ENCODE measurements at places on chromosomes 5 and 9.

GRCh38 chr9:37988041-37988440, 81.0 kb downstream of the SHB start:
- no peak for DNase-seq

DNA sequence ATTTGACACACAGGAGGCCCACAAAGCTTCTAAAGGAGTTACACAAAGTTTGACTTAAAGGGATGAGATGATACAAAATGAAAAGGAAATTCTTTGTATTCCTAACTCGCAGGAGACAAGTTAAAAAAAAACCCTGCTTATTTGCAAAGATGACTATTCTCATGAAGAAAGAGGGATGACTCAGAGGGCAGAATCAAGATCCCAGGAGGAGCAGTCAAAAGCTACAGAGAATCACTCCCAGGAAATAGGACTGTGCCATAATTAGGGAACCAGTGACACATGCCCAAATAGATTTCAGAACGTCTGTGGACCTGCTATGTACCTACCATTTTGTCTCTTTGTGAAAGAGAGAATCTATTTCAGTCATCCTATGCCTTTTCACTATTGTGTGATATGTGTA, 103.5 kb upstream of the ARRDC3 start:
- no peak for DNase-seq

DNA sequence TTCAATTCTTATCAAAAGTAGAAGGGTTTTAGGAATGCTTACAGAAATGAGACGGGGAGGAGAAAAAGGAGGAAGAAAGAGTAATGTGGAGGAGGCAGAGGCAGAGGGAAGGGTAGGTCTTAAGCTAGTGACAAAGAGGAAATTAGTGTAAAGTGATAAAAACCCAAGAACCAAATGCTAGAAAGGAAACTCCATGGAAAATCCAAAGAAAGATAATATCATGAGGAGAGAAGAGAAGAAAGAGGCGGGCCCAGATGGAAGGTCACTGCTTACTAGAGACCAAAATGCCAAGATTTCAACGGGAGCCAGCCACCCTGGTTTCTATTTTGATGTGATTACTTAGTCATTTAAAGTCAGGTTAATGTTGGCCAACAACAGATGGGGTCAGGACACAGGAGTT, 68.6 kb upstream of the IL12B start:
- DNase-seq, result no peak

GRCh38 chr5:15547261-15547839, 47.4 kb downstream of the FBXL7 start:
- DNase-seq, result no peak

DNA sequence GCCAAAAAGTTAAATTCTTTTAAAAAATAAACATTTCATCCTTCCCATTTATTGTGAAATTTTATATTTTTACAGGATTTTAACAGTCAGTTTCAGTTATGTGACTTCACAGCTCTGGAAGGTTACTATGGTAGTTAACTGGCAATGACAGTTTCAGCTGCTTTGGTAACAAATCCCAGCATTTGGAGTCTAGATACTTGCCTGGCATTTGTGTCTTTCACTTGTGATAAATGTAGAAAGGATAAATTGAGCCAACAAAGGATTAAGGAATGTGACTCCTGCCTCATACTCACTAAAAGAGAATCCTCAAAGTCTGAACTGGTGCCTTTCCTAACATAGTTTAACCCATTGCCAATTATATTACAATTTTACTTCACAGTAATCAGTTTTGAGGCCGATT, 315.5 kb downstream of the FER start:
- DNase-seq, result peak; percentile 20

GRCh38 chr9:12802093-12802492, 27.3 kb downstream of the LURAP1L start:
- no peak for DNase-seq

Measured in amniotic stem cell (primary cell).